ENCODE measurements at places on chromosomes 6 and 20. TPM values are rescaled to one million over a fixed set of nuclear protein-coding genes. Genes with fewer than 3 reads are reported as not detected.

The LY6G6D gene
- not detected for total RNA-seq

The SLC22A1 gene
- 0.09 TPM for total RNA-seq

The CHRNA4 gene
- not detected for total RNA-seq

The PRKN gene
- 3.1 TPM for total RNA-seq

The LY6G6F gene
- not detected for total RNA-seq

The ERGIC3 gene
- 363 TPM for total RNA-seq

All from dermis lymphatic vessel endothelial cell (primary cell).